Stimulated activated CD8-positive, alpha-beta memory T cell treated with anti-CD3 and anti-CD28 coated beads, Interleukin-15, amount 100 ng/mL, for 4 hours (primary cell): ENCODE measurements at places on chromosomes 6 and 20.

- no peak for DNase-seq
Measured at GRCh38 chr6:169452117-169452868, 198.6 kb upstream of the THBS2 start.

DNA sequence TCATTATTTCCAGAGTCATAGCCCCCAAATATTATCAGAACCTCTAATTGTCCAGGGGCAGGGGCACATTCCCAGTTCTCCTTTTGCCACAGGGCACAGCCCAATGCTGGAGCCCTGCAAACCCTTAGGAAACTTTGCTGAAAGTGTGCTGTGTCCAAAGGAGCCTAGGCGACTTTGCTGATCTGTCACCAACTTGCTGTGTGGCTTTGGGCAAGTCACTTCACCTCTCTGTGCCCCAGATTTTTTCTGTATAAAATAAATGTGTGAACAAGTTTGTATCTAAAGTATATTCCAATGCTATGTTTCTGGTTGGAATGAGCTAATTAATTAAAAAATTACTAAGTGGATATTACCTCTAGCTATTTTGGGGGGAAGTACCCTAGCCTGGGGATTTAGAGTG is 25.4 kb upstream of the BCAS1 start:
- DNase-seq, result no peak

GRCh38 chr20:30949761-30950160 is 307.7 kb upstream of the DEFB115 start:
- no peak for DNase-seq

- DNase-seq, result no peak
Measured at GRCh38 chr6:166395351-166395750, 12.6 kb upstream of the MPC1 start.

DNA sequence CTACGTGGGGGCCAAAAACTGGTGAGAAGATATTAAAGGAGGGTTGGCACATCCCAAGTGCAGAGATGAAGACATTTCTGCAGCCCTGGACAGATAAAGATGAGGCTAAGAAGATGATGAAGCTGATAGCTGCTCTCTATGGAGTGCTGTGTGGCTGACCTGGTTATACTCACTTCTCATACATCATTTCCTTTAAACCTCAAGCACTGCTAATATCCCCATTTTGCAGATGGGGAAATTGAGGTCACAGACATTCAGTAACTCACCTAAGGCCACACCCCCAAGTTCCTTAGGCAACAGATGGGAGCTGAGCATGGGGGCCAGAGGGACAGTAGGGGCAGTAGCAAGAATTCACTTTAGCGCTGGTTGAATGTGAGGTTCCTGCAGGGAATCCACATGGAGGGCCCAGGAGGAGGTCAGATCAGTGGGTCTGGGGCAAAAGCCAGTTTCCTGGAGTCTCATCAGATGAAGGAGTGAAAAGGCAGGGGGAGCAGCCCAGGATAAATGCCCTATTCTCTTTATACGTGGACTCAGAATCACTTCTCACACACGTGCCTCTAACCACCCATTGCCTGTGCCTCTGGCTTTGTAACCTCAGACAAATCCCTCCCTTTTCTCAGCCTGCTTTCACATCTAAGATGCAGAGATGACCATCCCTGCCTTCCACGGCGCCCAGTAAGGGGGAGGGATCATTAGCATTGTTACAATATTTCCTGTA is 125.8 kb downstream of the NFATC2 start:
- DNase-seq, result no peak

DNA sequence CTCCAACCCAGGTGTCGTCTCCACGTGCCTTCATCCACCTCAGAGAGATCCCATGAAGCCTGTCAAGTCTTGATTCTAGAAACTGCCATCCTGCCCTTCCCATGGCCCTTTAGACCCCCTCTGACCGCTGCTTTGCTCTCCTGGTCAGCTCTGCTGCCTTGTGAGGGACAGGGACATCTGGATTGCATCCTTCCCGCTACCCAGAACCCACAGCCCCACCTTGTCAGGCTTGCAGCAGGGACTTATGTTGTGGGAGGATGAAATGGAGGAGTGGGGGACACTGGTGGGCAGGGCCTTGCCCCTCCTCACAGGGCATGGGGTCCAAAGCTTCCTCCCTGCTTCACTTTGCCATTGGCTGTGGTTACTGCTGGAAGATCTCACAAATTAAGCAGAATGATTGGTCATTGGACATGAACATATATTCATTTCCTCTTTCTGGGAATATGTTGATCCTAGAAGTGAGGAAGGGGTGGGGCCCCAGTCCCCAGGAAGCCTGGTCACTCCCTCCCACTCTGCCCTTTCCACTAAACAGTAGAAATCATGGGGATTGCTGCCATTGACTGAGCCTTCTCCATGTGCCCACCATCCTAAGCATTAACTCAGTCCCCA is 4.5 kb downstream of the GLP1R start:
- DNase-seq, result no peak

GRCh38 chr20:6140947-6141346 is 18.1 kb upstream of the FERMT1 start:
- no peak for DNase-seq

DNA sequence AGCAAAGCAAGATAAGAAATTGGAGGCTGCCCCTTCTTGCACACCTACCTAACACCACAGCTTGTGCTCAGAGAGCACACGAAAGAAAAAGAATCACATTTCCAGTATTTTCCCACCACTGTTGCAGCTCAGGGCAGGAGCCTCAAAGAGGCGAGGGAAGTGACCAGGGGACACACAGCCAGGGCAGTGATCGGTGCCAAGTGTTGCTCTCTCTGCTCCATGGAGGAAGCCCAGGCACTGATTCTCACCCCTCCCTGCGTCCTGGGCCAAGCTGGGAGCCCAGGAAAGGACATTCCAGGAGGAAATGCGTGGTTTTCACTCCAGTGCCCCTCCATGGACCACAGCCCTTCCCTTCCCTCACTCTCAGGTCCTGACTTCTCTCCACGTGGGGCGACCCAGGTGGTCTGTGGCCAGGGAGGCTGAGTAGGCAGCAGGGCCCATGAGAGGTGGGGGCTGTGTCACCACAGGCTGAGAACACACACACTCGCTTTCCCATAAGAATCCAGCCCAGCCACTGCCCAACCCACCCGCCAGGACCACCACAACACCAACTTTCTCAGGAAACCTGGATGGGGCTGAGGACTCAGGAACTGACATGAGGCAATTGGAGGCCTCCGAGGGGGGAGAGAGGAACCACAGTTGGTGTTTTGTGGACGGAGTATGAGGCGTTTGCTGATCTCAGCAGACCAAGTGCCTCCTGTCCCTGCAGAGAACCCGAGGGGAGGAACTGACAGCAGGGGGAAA is 81.7 kb upstream of the MAFB start:
- no peak for DNase-seq

DNA sequence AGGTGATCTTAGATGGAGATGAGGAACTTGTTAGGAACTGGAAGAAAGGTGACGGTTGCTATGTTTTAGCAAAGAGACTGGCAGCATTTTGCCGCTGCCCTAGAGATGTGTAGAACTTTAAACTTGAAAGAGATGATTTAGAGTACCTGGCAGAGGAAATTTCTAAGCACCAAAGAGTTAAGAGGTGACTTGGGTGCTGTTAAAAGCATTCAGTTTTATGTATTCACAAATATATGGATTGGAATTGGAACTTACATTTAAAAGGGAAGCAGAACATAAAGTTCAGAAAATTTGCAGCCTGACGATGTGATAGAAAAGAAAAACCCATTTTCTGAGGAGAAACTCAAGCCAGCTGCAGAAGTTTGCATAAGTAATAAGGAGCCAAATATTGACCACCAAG is 176.3 kb downstream of the MOXD1 start:
- no peak for DNase-seq

- no peak for DNase-seq
Measured at GRCh38 chr20:7828437-7828836, 111.8 kb downstream of the HAO1 start.

DNA sequence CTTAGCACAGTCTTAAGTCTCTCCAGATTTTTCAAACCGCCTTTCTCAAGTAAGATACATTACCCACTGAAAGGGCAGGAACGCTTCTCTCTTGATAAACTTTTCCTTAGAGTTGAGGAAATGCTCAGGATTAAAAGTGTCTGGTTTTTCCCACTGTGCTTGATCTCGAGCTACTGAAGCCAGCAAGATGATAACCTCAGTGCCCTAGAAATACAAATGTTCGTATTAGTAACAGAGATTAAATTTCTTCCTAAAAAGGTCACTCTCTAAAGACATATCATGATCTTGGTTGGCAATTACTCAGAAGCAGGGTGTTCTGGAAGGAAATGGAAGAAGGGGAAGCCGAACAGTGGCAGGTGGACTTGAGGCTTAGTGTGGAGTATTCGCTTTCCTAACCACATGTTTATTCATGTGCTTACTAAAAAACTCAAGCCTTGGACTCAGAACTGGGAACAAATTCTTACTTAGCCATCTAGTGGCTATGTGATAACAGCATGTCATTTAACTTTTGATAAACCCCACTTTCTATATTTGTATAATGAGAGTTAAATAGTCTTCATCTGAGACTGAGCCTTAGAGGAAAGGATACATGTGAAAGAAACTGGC is 20.1 kb downstream of the C6orf141 start:
- DNase-seq, result no peak

DNA sequence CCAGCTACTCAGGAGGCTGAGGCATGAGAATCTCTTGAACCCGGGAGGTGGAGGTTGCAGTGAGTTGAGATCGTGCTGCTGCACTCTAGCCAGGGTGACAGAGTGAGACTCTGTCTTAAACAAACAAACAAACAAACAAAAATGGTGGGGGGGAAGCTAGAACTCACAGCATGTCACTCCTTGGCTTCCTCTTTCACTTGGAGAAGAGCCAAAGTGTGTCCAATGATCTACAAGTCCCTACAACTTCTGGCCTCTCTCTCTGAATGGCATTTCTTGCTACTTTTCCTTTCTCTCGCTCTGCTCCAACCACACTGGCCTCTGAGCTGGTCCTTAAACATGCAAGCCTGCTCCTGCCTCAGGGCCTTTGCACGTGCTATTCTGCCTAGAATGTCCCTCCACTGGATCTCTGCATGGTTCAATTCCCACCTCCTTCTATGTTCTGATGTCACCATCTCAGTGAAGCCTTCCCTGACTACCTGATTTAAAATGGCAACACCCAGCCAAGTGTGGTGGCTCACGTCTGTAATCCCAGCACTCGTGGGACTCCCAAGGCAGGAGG is 8.1 kb downstream of the TLDC2 start:
- no peak for DNase-seq

DNA sequence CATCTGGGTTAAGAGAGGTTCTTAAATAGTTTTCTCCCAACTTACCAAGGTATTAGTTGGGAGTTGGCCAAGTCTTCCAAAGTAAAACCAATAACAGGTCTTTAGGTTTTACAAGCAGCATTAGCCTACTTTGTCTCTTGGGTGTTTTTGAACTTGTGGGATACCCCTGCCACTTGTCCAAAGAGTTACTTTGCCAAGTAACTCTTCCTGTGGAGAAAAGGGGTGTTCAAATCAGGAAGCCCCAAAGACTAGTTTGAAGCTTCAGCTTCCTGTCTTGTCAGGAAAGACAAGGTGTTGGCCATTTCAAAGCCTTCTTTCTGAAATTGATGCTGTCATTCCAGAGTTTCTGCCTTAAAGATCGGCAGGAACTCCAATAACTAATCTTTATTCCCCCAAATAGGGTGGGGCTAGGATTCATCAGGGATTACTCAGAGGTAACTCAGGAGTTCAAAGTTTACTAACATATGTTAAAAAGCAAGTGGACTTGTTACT is 822 bp downstream of the RAB22A start:
- DNase-seq, result no peak

- no peak for DNase-seq
Measured at GRCh38 chr20:46046588-46047310, 17.7 kb downstream of the SLC12A5 start.

DNA sequence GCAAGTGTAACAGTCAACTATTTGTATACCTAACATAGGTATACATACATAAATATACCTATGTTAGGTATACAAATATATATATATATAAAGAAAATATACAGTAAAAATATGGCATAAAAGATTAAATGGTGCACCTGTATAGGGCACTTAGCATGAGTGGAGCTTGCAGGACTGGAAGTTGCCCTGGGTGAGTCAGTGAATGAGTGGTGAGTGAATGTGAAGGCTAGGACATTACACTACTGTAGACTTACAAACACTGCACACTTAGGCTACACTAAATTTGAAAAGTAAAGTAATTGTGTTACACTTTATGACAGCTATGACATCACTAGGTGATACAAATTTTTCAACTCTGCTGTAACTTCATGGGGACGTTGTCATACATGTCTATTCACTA is 65.6 kb downstream of the CDC5L start:
- no peak for DNase-seq

DNA sequence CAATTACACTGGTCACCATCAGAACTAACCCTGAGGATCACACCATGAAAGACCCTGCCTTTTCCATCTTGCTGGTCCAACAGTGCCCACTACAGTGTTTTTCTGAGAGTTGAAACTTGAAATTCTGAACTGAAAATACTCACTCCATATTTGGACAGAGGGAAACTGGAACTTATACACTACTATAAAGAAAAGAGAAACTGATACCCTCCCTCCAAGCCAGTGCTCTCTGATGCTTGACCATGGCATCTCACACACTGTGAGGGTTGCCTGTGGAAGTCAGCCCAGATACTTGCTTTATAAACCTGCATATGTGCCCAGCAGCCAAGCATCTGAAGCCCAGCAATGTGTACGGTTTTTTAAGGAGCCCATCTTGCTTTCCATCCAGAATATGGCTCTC is 108.7 kb downstream of the FOXA2 start:
- DNase-seq, result no peak

DNA sequence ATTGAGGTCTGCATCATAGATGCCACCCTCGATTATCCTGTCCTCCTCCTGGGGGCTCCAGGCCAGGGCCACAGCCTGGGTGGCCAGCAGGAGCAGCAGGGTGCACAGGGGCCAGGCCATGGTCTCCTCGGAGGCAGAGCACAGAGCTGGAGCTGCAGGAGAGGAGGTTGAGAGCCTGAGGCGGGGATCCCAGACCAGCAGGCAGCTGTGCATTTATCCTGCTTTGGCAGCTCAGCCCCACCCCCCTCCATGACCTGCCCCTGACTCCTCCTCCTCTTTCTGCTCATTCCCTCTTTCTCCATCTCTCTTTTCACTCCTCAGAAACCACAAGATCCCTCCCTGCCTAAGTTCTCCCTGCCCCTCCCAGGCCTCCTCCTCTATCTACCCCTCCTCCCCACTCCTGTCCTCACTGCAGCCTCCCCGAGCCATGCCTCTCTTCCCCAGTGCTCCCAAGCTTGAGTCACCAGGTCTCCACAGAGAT is at the start of gene CST2:
CST2 (minus strand) TSS at position 189 of the 481 bp plus-strand sequence; CDS start at position 120, 69 bp downstream.
- no peak for DNase-seq

DNA sequence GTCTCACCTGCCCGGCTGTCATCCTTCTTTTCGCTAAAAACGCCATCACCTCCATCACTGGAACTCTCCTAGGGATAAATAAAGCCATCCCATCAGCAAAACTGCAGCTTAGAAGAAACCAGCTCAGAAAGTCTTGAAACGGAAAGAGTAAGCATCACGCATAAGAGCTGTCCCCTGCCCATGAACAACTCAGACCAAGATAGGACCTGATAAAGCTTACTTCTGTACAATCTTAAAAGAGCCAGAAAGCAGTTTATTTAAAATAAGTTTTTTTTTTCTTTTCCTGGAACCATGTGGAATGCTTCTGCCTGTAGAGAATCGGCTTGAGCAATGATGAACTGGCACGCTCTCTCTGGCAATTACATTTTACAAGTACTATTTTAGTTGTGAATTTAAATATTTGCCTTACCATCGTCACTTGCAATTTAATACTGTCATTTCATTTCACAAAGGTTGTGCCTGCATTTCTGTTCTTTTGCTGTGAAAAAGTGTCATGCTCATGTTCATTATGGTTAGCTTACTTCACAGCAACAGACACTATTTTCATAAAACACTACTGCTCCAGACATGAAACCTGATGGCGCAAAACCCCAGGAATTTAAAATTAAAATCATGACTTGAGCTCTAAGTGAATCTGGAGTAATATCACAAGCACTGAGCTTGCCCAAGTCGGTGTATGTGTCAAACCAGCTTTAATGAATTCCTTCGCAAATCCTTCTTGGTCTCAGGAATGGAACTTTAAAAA is 59.6 kb upstream of the EMILIN3 start:
- DNase-seq, result no peak
